GM23338 (cell line): ENCODE measurements at places on chromosomes 7 and 10. TPM values are rescaled to one million over a fixed set of nuclear protein-coding genes. Genes with fewer than 3 reads are reported as not detected.

DNA sequence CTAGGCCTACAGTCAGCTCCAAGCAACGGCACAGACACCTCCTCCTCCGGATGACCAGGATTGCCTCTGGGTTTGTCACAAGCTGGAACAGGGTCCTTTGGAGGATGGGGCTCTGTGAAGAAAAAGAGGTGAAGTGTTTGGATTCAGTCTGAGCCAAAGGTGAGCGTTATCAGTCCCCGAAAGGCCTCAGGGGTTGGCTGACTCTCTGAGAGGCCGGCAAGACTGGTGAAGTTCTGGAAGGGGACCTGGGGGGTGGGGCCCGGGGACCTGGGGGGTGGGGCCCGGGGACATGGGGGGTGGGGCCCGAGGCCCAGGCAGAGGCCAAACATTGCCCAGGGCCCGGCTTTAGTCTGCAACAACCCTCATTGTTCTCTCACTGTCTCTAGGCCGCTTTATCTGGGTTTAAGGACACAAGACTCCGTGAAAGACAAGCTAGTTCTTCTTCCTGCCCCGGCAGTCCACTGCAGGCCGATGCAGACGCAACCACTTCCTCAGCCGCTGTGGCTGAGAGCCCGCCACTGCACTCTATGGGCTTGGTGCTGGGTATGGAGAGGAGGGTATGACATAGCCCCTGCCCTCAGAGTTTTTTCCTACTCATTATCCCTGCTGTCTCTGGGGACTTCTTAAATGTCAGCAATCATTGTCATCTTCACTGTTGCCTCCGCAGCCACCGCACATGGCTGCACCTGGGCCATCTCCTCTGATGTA lies 27.4 kb upstream of the PSAP start:
- peak; percentile 31 for DNase-seq

- DNase-seq: no peak
Measured at GRCh38 chr7:36264123-36264801, 111.2 kb downstream of the EEPD1 start.

GRCh38 chr7:2726316-2727018 lies 38.5 kb downstream of the AMZ1 start:
- no peak for DNase-seq

C7orf33 gene
- not detected in 2 replicates for total RNA-seq

- no peak for DNase-seq
Measured at GRCh38 chr7:121178869-121179497, 149.8 kb upstream of the WNT16 start.

NEUROD6 gene
- not detected in 2 replicates for total RNA-seq

- no peak for DNase-seq
Measured at GRCh38 chr7:2253021-2253420, 11.0 kb downstream of the NUDT1 start.

DNA sequence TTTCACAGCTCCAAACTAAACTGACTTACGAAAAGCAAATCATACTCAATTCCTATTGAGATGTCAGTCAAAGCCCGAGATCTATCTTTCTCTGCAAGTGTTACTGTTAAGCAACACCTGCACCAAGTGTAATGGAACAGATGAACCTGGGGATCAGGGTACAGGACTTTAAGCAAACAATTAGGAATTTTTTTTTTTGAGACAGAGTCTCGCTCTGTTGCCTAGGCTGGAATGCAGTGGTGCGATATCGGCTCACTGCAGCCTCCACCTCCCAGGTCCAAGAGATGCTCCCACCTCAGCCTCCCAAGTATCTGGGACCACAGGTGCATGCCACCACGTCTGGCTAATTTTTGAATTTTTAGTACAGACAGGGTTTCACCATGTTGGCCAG lies 14.9 kb downstream of the YWHAG start:
- no peak for DNase-seq

- DNase-seq: no peak
Measured at GRCh38 chr7:5050676-5051075, 5.0 kb downstream of the RBAK start.

- no peak for DNase-seq
Measured at GRCh38 chr7:67045496-67045995, 48.9 kb downstream of the TYW1 start.

GRCh38 chr10:48602401-48603135 lies 2.3 kb downstream of the ARHGAP22 start:
- DNase-seq: no peak

DNA sequence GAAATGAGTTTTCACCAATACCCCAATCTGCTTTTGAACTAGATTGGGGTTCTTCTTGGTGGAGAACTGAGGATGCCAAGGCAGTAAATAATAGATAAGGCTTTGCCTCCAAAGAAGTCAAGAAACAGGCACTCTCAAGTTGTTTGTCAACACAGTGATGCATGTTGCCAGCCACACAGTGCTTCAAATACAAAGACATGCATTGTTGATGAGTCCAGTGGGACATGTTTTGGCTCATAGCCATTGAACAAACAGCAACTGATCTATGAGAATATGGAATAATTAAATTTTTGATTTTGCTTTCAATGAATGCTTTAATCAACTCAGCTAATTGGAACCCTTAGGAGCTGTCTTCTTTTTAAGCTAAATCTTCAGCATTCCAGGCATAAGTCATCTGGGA lies 346.4 kb downstream of the THSD7A start:
- no peak for DNase-seq

DNA sequence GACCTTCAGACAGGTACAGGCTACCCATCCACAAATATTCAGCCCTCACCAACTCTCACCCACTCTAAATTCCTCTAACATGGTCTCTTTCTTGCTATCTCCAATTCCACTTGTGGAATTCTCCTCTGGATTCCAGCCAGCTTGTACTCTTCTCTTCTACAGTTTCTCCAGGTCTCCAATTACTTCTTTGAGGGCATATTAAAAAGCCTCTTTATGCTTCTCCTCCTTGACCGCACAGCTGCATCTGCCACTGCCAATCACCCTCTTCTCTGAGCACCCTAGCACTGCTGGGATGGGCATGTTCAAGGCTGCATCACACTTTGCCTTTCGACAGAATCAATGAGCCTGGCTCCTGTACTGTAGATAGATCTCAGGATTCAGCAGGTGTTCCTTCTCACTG lies 101.5 kb upstream of the ANKRD1 start:
- no peak for DNase-seq

- DNase-seq: peak; percentile 76
Measured at GRCh38 chr10:104076743-104077160, 8.9 kb downstream of the COL17A1 start.

SHH gene
- not detected in 2 replicates for total RNA-seq

GRCh38 chr10:13707156-13707881 lies 120.6 kb downstream of the PRPF18 start:
- DNase-seq: peak; percentile 87

YAE1 gene
- total RNA-seq: 26.5 and 30.5 TPM in 2 replicates

DNA sequence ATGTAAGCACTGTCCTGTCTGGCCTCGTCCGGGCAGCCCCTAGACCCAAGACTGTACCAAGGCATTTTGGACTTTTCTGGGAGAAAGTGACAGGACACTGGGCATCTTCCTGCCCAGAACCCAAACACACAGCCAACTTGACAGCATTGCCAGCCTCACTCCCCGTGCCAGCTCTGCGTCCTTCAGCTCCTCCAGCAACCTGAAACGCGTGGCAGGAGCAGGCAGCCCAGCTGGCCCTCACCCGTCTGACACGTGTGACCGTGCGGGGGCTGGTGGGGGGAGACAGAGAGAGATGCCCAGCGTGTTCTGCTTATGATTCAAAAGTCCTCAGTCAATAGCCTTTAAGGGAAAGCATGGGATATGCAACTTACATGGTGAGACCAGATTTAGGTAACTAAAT lies 50.3 kb upstream of the SLC29A3 start:
- DNase-seq: no peak

DNA sequence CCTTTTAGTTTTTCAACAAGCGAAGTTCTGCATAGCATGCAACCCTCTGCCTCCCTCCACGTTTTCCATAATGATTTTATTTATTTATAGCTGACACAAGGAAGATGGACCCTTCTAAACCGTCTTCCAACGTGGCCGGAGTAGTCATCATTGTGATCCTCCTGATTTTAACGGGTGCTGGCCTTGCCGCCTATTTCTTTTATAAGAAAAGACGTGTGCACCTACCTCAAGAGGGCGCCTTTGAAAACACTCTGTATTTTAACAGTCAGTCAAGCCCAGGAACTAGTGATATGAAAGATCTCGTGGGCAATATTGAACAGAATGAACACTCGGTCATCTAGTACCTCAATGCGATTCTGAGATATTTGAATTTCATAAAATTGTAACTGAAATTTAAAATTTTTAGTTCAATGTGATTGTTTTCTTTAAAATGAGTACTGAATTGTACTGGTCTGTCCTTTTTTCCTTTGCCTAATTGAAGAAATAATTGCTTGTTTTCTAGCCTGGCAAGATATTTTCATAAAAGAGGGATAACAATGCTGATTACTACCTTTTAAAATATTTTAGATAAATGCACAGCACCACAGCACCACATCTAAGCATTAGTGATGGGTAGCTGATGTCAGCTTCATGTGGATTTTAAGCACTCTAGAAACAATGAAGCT lies 41.5 kb upstream of the SLC39A12 start:
- peak; percentile 81 for DNase-seq

DNA sequence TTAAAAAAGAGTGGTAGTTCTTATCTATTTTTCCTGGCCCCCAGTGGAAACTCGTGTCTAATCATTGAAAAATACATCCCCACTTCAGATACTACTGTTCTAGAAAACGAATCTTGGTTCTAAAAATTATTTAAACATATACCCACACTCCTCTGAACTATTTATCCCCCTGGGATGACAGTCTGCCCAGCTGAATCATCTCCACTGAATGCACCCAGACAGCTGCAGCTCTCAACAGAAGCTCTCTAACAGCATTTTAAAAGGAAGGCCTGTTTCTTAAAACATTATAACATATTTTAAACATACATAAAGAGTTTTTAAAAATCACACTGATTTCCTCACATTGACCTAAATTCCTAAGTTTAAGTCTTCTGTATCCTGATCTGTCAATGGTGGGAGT lies 544.6 kb upstream of the PHF14 start:
- DNase-seq: no peak

- no peak for DNase-seq
Measured at GRCh38 chr7:7257899-7258692, 75.8 kb downstream of the C1GALT1 start.

EPDR1 gene
- 9.5 and 13.8 TPM in 2 replicates for total RNA-seq

DNA sequence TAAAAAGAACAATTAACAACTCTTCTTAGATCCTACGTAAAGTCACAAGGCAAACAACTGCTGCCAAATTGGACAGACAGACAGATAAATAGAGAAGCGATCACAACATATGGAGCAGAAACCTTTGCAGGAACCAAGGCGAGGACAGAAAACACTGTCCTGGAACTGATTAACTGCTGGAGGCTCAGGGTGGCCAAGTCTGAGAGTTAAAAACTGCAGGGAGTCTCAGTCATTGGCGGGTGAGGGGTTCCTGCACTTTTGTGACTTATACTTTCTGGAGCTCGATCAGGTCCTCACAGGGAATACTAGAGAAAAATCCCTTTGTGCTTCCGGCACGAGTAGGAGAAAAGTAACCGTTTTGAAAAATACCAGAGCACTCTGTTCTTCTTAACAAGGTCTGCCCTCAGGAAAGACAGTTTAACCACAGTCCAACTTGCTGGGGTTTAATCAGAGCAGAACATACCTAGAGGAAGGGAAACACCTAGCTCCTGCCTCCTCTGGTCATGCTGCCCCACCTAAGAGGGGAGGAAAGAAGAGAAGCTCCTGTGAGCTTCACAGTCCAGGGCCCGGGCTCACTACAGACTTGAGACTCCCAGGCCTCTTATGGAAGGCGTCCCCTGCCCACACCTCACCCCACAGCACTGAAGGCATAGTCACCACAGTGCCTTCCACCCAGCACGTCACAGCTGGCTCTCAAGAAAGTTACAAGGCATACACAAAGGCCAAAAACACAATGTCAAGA lies 74.9 kb downstream of the LARP4B start:
- peak; percentile 9 for DNase-seq

DNA sequence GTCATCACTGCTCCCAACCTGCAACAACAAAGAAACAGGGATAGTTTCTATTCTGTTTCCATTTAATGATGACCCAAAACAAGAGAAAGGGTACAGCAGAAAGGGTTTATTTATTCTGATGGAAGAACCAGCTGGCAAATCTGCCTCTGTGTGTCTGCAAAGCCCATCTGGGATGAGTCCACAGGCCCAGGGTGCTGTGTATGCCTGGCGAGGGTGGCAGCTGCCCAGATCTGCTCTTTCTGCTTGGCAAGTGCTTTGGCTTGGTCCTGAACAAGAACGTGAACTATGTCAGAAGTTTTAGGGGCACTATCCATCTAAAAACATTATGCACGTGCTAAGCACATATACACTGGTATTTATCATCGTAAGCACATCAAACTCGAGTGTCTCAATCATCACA lies 333.8 kb downstream of the CXCL12 start:
- no peak for DNase-seq

DNA sequence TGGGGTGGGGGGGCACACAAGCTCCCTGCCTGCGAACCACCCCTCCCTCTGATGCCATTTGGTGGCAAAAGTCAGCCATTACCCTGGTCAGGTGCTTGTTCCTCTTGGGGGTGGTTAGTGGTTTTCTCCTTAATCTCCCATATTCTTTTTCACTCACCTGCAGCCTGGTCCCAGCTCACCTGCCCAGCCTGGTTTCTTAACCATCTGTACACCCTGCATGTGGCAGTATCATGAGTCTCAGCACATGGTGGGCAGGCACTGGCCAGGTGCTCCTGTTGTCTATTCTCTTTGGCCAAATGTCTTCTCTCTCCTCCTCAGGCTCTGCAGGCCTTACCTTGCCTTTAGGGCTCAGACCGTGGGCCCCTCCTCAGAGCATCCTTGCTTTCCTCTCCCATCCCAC lies 30.5 kb downstream of the OGDH start:
- DNase-seq: no peak

ZNF503 gene
- total RNA-seq: 0.04 TPM in 1 of 2 replicates, not detected in the other

- DNase-seq: no peak
Measured at GRCh38 chr10:32982293-32982709, 24.3 kb upstream of the ITGB1 start.

DNA sequence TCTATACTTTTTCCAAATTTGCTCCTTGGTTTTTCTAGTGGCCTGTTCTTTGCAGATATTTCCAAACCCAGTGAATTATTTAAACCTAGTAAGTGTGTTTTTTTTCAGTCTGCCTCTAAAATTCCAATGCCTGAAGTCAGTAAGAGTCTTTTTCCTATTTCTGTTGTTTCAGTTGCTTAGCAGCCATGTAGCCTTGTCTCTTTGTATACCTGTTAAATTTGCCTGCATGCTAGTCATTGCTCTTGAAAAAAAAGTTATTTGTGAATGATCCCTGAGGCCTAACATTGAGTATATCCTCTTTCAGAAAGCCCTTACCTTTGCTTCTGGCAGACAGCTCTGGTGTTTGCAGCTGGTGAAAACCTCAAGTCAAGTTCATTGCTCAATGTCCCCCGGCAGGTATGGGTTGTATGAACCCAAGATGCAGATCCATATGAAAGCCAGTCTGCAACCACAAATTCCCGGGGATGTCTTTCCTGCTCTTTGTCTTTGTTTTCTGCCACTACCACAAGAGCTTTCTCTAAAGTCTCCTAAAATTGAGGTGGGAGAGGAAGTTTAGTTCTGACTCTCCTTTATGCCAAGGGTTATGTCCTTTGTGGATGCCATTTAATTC lies 35.7 kb downstream of the CH25H start:
- DNase-seq: peak; percentile 42

GRCh38 chr7:155785536-155785935 lies 26.7 kb downstream of the SHH start:
- DNase-seq: no peak

GRM8 gene
- total RNA-seq: 2.0 and 6.6 TPM in 2 replicates

GRCh38 chr7:139125657-139126056 lies 16.1 kb upstream of the ZC3HAV1 start:
- no peak for DNase-seq

ASB10 gene
- total RNA-seq: not detected in 2 replicates
